ENCODE measurements at places on chromosomes 3 and 15.

DNA sequence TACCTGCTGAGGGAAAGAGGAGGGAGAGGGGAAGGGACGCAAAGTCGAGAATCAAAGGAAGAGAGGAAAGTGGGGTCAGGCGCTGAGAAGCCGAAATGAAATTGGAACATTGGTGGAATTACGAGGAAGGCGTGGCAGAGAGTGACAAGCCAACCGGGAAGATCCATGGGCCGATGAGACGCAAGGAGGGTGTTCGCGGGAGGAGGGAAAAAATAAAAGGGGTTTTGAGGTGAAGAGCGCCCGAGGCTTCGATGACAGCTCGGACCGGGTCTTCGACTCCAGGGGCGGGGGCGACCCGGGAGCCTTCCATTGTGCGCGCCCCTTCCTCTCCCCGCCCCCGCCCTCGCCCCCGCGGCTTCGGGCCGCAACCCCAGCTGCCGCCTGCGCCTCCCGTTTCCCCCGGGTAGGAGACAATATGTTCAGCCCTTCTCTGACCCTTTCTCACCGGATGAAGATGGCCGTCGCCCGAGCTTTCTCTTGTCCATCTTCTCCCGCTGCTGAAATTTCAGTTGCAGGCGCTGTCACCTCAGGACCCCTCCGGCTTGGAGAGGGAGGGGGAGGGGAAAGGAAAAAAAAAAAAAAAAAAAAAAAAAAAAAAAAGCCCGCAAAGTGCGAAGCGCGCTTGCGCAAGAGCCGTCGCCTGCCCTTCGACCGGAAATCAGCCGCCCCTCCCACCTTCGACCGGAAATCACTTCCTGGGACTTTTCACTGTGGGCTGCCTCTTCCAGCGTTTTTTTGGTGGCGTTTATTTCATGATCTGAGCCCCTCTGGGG, at the start of gene SENP7:
Gene SENP7 (minus strand): TSS at position 567 of the 773 bp plus-strand sequence. CDS start 82 bp downstream, at position 485.
- peak; percentile 90 for DNase-seq

- DNase-seq = no peak
Observed at GRCh38 chr3:127788451-127788909, 33.8 kb downstream of the MGLL start.

- DNase-seq = no peak
Observed at GRCh38 chr3:168990134-168990533, 673.4 kb downstream of the MECOM start.

DNA sequence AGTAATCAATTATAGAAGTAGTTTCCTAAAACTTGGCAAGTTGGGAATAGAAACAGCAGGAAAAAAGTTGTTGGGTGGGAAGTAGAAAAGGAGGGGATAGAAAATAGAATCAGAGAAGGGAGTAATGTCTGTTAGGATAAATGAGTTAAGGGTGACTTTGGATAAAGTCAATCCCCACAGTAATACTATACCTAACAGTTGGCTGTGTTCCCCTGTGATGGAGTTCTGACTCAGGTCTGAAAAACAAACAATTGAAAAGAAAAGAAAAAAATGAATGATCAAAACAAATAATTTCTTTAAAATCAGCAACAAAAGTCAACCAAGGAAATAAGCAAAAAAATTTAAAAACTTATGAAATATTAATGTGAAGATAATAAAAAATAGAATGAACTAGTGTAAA, 50.3 kb downstream of the EMC4 start:
- no peak for DNase-seq

DNA sequence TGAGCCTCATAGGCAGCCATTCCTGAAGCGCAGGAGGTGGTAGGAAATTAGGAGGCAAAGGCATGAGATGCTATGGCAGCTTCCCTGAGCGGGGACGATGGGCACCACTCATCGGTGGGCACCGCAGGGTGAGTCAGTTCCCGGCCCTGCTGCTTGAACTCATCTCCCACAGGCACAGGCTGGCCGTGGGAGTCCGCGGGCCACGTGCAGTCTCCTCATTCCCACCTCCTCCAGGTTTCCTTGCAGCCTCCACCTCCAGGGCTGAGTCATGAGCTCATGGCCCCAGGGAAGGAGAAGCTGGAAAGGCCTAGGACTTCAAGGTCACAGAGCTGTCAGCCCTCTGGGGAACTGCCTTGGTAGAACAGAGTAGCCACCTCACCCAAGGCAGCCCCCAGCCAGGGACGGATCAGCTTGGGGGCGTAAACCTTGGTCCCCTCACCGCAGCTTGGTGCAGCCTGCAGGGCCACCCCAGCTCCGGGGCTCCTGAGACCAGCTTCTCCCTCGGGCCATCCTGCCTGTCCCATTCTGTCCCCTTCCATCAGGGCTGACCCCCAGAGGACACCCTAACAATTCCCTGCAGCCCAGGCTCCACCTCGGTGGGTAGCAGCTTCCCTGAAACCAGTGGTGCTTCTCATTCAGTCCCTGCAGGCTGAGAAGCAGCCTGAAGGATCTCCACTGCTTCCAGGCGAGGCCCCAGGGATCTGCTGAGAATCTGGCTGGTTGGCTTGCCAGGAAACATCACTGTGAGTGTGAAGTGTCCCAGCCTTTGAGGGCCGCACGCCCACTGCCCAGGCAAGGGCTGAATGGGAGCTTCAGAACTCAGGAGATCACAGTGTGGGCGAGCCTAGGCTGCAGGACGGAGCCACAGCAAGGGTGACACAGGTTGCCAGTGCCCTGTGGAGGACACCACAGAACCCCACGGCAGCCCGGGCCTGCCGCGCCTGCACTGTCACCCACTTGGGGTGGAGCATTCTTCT, 150.7 kb upstream of the MEF2A start:
- no peak for DNase-seq

DNA sequence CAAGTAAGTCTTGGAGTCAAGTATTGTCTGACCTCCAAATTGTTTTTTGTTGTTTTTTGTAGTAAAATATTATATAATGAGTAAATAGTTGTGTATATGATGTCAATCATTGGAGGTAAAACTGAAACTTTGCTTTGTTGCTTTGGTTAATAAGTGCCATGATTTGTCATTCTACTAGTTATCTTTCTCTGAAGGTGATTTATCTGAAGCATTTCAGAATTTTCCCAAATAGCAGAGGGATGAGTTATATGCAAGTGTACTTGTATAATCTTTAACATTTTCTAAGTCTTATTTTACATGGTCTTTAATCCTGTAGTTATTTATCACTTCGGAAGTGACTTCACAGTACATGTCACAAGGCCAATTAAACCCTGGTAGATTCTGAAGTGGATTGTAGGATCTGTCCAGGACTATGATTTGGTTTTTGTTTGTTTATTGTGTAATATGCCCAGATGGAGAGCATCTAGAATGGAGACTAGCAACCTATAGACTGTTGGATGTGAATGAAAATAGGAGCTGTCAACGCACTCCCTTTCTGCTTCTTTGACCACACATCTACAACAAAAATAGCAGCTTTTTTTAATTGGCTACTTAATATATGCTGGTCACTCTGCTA, 93.1 kb upstream of the SAMMSON start:
- no peak for DNase-seq

GRCh38 chr3:185825639-185826481, 1.0 kb upstream of the IGF2BP2 start:
- DNase-seq = peak; percentile 29

DNA sequence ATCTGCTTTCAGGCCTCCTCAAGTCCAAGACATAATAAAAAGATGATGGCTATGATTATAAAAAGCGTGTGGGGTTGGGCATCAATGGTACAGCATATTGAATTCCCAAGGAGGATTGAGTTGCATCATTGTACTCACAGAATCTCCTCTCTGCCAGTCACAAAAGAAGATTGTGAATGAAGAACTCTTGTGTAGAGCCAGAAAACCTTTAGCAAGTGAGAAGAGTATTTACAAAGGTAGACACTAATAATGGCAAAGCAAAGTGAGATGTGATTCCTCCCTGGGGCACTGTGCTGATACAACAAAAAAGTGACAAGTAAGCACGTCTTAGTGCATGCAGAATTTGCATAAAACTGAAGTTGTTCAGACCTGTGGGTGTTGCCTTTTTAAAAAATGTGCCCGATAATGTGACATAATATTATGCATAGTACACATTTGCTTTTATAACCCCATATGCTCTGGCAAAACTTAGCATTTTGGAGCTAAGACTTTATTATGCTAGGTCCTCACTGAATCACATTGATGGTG, 291.2 kb upstream of the TBC1D5 start:
- DNase-seq = no peak

- DNase-seq = peak; percentile 82
Observed at GRCh38 chr3:138068579-138069174, 46.7 kb downstream of the DZIP1L start.

- DNase-seq = no peak
Observed at GRCh38 chr15:39963786-39964185, 29.9 kb downstream of the EIF2AK4 start.

DNA sequence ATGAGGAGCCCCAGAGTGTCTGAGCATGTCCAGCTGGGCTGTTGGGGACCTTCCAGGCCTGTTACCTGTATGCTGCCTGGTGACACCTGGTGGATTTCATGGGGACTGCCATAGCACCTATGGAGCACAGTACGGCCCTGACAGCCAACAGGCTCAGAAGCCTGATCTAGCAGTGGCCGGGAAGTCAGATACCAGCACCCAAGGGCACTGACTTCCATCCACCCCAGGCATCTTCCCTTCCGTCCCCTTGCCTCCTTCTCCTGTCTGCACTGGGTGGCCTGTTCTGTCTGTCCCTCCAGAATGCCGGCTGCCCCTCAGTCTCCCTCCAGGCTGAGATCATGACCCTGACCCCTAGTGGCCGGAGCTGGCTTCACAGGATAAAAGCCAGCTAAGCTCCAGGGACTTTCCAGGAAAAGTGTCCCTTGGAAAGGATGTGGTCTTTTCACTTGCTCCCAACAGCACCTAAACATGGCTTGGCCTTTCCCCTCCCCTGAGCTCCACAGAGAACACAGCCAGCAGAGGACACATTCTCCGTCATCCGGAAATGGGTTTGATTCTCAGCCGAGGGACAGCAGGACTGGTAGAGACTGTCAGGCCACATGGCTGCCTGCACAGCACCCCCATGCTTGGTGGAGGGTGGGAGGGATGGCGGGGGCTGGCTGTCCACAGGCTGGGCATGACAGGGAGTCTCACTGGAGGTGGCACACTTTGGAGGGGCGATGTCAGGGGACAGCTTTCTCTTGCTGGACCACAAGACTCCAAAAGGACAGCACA, 9.5 kb downstream of the RPS17 start:
- DNase-seq = peak; percentile 55

DNA sequence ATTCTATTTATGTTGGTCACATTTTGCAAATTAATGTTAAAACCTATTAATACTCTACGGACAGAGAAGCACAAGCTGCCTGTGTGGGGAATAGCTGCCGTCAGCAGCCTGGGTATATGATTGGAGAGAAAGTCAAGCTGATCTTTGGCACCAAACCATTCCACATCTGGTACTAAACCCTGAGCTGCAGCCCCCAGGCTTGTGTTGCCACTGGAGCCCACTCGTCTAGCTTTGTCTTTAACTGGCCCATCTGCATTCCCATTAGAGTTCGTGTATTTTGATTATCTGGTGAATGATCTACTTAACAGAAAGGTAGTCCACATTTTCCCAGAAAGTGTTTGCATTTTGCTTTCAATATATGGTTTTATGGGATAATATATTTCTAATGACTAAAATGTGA, 5.4 kb downstream of the NDUFB4 start:
- no peak for DNase-seq

- no peak for DNase-seq
Observed at GRCh38 chr3:117281371-117281770, 571.8 kb downstream of the TUSC7 start.

GRCh38 chr15:74006774-74007639, 12.5 kb downstream of the PML start:
- DNase-seq = no peak

DNA sequence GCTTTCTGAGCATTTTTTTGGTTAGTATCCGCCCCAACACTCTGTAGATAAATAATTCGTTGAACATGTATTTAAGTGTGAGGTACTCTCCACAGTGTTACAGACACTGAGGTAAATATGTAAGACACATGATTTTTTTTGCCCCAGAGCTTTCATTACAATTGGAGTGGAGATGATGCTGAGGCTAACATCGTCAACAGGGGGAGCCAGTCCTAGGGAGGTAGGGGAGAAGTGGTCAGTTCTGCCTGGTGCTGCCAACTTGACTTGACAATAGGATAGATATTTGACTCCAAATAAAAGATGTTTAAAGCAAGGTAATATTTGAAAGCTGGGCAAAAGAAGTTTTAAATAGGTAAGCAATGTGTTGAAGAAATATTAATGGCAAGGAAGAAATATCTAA, 295.7 kb downstream of the UNC13C start:
- DNase-seq = no peak

DNA sequence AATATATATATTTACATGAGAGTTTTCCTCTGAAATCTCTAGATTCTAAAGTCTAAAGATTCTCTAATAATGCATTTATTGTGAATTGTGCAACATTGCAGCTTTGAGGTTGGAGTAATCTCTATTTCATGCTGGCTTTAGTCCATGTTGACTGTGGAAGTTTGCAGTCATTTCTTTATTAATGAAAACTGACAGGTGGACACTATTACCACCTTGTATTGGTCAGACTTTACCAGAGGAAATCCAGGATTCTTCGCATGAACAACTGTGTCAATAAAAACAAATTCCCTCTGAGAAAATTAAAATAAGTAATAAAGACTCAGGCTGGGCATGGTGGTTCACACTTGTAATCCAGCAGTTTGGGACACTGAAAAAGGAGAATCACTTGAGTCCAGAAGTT, 274.1 kb downstream of the SHQ1 start:
- DNase-seq = no peak

GRCh38 chr15:98952381-98952803, 55.2 kb downstream of the PGPEP1L start:
- DNase-seq = no peak

- DNase-seq = no peak
Observed at GRCh38 chr3:179079537-179079936, 7.9 kb upstream of the ZMAT3 start.

DNA sequence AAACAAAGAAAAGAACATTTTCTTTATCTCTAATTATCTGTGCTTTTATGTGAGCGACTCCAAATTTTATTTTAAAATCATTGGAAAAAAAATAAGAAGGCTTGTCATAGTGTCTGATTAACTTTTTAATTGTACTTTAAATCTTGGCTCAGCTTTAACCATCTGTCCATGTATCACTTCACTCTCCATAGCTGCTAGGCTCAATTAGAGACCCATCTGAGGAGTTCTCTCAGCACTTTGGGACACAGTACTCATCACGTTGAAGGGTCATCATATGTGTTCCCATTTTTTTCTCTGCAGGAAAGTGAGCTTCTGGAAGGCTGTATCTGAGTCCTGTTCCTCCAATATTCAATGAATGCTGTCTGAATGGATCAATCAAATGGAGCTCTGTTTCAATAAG, 908.5 kb upstream of the ROBO1 start:
- no peak for DNase-seq

- DNase-seq = no peak
Observed at GRCh38 chr3:54573858-54574257, 354.0 kb downstream of the LRTM1 start.

DNA sequence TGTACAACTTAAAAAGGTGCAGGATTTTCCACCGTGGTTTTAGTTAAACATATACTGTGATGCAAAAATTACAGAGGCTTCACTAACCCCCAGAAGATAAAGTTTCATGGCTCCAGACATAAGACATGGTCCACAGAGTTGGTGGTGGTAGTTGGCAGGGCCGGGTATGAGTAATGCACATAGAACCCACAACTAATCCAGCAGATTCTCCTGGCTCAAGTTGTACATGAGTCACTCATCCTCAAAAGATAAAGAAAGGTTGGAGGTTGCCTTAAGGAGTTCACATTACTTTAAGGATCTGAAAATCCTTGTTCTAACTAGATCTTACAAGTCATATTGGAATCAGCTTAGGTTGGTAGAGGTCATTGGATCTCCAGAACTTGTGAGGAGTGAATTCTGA, 98.3 kb upstream of the ZBTB20 start:
- DNase-seq = no peak
